ENCODE measurements at places on chromosomes 12 and 14. TPM values are rescaled to one million over a fixed set of nuclear protein-coding genes. Genes with fewer than 3 reads are reported as not detected.

Gene C1S
- 511 TPM for total RNA-seq

Gene GDF3
- total RNA-seq = not detected

Gene SMOC1
- 96.4 TPM for total RNA-seq

Gene DPPA3
- not detected for total RNA-seq

Gene IL23A
- not detected for total RNA-seq

Gene AICDA
- total RNA-seq = not detected

Gene TMTC1
- total RNA-seq = 127 TPM

Gene LPAR5
- total RNA-seq = not detected

Gene TSHR
- under 0.01 TPM for total RNA-seq

Gene PLA2G1B
- total RNA-seq = not detected

Gene POLE2
- total RNA-seq = 13.1 TPM

Gene HOXC12
- not detected for total RNA-seq

Gene MBIP
- total RNA-seq = 24.4 TPM
